ENCODE measurements at places on chromosomes 7 and 10.
A peak's percentile ranks its signal among the peaks of the same experiment; 100 is the strongest.

GRCh38 chr10:11150879-11151415 lies 133.3 kb downstream of the CELF2 start:
- no peak for DNase-seq

DNA sequence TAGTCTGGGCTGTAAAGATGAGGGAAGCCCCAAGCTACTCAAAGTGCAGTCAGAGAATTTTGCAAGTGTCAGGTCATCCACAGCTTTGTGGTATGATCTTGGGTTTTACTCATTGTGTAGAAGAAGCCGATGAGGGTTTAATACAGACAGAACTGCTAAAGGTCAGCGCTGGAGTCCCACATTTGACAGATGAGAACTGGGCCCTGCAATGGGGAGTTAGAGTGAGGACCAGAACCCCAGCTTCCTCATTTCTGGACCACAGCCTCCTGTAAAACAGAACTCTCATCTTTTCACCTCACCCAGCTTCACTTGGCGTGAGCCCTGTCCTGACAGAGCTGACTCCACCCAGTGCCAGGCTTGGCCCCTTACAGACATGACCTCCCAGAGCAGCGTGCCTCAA lies 20.1 kb downstream of the LRRC20 start:
- DNase-seq = no peak

- DNase-seq = no peak
Observed at GRCh38 chr10:18312374-18313139, 172.3 kb downstream of the CACNB2 start.

- no peak for DNase-seq
Observed at GRCh38 chr7:138328215-138328614, 131.8 kb upstream of the TRIM24 start.

DNA sequence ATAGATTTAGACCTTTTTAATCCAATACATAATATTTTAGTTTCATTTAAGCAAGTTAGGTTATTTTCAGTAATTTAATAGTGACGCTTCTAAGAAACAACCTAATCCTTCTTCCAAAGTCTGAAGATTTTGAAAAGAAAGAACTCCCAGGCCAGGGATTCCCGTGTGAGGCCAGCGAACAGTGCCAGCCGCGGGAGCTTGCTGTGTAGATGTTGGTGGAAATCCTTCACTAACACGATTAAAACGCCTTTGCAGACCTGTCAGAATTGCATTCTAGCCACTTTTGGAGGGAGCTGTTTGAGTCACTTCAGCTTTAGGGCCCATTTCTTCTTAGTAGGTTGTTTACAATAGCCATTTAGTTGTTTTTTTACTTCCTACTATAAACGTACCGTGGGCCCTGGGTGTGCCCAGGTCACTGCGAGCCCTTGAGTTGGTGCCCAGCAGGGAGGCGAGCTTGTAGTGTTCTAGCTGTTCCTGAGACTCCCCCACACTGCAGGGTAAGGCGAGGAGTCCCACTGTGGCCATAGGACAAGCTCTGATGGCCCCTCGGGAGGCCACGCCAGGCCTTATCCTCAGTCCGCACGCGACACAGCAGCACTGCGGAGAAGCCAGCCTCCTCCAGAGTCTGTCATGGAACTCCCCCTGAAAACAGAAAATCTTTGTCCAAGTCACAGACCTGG lies 32.3 kb downstream of the PPP2R2D start:
- DNase-seq = no peak

DNA sequence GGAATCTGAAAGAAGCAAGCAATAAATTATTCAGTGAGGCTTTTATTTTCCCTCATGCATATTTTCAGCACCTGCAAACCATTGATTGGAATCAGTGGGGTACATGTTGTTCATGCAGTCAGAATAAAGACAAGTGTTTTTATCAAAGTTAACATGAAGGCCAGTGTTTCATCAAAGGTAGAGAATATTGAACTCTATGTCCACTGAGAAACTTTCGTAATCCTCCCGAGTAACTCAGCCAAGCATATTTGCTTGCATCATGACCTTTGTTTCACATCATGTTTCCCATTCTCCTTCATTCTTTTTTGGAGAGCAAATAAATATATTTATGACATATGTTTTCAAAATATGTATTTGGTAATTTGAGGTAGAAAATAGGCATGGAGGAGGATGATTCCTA lies 663.1 kb downstream of the SH2D4B start:
- DNase-seq = no peak

DNA sequence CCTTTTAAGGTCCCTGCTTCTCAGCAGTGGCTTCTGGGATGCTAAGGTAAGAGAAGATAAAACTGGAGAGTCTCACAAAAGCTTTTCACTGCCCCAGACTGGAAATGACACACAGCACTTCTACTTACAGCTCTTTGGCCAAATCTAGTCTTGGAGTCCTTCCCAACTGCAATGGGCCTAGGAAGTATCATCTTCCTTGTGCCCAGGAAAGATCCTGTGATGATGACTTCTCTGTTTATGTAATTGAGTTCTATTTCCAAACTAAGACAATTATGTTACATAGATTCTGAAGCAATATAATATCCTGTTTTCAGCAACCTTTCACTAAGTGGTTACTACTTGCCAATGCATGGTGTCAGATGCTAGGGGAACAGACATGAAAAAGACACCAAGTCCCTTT lies 234.1 kb downstream of the PTEN start:
- no peak for DNase-seq

DNA sequence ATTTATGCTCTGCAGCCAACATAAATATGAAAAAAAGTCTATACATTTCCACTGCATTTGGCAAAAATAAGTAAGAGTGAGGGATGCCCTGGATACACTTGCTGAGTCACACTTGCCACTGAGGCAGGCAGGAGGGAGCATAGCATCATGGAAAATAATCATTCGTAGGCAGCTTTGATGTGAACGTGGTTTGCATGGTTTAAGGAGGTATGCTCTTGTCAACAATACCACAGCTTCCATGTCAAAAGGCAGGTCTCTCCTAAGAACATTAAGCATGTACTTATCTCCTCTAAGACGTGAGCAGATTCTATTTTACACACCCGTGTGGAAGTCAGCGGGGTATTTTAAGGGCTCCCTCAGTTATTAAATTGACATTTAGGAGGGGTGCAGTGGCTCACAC lies 89.2 kb upstream of the WDR11 start:
- DNase-seq = no peak

DNA sequence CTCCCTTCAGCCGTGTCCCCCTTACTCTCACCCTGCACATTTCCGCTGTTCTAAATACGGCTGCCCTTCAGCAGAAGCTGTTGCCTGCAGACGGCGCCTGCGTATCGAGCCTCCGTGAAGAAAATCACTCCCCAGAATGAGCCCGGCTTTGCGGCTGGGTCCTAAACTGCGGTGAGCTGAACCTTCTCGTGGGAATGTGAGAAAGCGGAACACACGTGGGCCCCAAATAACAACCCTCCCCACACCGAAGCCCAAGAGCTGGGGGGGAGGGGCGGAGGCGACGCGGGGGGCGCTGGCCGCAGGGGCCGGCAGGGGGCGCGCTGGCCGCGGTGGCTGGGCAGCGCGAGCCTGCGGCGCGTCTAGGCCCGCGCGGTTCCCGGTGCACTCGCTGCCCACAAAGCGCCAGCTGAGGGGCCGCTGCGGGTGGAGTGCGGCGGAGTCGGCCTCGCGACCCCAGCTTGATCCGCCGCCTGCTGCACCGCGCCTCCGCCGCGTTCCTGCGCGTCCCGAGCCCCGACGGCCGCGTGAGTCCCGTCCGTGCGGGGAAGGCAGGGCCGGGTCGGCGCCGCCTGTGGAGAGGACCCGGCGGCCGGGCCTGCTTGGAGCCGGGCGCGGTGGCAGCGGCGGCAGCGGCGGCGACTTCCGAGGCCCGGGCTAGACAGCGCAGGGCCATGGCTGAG lies at the start of gene ZNF398:
Gene ZNF398 (plus strand): TSS at position 382 of the 680 bp plus-strand sequence. CDS start 290 bp downstream, at position 672.
- DNase-seq = peak; percentile 65

GRCh38 chr7:28179120-28180030 lies 1.2 kb downstream of the JAZF1 start:
- DNase-seq = peak; percentile 30

GRCh38 chr7:7745966-7746365 lies 27.6 kb upstream of the RPA3 start:
- DNase-seq = no peak

GRCh38 chr7:132275416-132276233 lies 300.6 kb downstream of the PLXNA4 start:
- DNase-seq = no peak

DNA sequence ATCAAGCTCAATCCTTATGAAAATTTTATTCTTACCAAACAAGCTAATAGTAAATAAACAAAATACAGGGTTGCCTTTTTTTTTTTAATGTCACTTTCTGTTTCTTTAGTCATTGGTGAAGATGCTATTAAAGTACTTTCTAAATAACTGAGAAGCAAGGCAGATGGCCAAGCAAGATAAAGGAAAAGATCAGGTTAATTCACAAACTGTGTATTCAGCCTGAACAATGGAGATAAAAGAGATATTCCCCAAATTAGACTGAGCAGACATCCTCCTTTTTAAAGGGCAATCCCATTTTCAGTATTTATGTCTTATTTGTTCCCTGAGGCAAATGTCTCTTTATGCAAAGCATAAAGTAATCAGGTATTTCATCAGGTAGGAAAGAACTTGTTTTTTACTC lies 23.1 kb upstream of the XRCC2 start:
- no peak for DNase-seq

- no peak for DNase-seq
Observed at GRCh38 chr7:31690935-31691334, 3.9 kb downstream of the PPP1R17 start.

DNA sequence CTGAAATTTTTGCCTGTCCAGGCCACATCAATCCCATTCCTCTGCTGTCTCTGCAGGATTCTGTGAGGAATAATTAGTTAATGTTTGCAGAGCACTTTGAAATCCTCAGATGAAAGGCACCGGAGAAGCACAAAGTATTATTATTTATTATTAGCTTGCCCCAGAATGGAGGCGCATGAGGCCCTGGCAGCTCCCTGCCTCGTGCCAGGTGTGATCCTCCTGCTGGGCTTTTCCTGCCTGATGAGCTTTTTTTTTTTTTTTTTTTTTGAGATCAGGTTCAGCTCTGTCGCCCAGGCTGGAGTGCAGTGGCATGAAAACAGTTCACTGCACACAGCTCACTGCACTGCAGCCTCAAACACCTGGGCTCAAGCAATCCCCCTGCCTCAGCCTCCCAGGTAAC lies 65.2 kb downstream of the TCF7L2 start:
- no peak for DNase-seq

DNA sequence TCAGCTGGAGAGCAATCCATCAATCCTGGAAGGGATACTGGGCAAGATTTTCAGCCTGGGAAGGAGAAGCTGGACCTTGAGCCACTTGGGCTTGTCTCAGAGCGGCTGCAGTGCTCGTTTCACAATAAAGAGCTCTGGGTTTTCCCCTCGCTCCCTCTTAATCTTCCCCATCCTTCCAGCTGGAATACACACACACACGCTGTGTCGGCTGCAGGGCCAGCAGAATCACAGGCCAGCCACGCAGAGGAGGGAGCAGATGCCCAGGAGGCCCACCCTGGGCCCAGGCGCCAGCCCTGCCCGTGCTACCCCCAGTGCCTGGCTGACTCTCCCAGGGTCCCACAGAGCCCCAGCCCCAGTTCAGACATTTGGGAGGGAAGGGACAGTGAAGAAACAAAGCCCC lies 255.1 kb downstream of the TNS3 start:
- no peak for DNase-seq

- DNase-seq = no peak
Observed at GRCh38 chr10:15237351-15237750, 68.9 kb upstream of the NMT2 start.

DNA sequence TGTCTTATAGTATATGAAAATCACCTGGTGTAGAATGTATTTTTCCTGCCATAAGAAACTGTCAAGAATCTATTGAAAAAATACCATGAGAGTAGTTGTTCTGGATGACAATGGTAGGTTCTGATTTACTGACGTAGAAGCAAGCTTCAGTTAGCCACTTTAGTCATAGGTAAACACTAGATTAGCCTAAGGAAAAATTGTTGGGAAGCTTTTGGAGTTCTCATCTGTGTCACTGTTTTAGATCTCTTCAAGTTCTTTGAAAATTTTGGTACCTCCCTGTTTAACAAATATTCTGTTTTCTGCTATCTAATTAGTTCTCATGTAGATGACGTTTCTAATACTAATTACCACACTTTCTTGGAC lies 131.8 kb downstream of the ADK start:
- no peak for DNase-seq

DNA sequence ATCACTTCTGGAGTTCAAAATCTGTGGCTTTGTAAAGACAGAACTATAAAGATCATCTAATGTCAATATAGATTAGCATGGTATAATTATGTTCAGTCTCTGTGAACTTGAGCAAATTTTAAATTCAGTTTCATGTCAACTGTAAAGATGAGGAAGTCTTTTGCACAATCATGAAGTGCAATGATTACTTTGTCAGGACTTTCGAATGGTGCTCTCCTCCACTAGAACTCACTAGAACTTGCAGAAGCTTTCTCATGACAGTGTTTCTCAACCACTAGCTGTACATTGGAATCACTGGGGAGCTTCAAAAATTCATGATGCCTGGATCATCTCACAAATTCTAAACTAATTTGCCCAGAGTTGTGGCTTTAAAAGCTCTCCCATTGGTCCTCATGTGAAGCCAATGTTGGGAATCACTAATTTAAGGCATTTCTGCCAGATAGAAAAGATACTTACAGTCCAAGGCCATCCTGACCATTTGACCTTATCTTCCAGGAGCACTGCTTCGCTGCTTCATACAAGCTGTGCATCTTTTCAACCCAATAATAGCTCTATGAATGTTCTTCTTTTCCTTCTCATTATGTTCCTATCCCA lies 12.9 kb downstream of the OR2AE1 start:
- DNase-seq = no peak

- no peak for DNase-seq
Observed at GRCh38 chr7:38731215-38731614, 100.0 kb upstream of the AMPH start.

GRCh38 chr10:3424111-3424851 lies 251.7 kb upstream of the PITRM1 start:
- DNase-seq = no peak

DNA sequence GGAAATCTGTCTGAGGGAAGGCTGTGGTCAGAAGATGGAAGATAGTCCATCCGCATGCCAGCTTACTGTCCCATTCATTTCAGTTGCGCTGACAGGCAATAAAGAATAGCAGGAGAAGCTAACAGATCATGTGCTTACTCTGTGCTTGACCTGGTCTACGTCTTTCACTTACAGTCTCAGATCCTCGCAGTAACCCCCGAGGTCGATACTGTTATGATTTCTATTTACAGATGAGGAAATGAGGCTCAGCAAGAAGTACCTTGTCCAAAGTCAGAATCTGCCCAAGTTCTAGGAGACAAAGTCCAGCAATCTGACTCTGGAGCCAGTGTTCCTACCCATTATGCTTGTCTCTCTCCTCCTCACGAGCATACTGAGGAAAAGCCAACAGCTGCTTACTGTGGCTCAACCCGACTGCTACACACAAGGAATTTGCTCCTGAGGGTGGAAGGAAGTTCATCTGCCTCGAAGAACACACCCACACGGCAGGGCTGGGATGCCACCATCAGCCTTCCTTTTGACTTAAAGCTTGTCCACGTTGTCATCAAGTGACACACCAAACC lies 74.2 kb downstream of the MINPP1 start:
- no peak for DNase-seq

DNA sequence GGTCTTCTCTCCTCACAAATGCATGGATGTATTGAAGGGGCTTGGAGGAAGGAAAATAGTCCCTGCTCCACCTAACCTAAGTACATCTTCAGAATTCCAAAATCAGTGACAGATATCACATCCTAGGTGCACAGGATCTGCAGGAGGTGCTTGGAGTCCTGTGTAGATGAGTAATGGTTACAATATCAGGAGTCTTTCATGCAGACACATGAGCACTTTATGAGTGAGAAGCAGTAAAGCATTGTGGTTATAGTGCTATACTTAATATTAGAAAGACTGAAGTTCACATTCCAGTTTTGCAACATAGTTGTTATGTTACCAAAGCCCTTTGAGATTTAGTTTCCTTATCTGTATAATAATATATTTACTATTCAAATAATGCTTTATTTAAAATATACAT lies 516.7 kb downstream of the NEBL start:
- DNase-seq = no peak
